Stimulated activated CD4-positive, alpha-beta T cell treated with anti-CD3 and anti-CD28 coated beads, Interleukin-1b, Interleukin-23, amount 100 ng/mL, for 1 hour (primary cell): ENCODE measurements at places on chromosomes 1 and 21.

DNA sequence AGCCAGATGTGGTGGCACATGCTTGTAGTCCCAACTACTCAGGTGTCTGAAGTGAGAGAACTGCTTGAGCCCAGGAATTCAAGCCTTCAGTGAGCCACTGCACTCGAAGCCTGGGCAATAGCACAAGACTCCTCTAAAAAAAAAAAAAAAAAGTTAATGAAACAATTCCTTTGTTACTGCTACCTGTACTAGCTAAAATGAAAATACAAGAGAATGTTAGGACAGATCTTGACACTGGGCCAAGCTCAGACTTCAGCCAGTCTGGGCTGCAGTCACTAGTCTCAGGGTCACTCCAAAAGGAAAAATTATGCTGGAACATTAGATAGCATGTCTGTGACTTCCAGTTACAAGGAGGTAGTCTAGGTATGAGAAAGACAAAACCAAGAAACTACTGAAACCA, 56.5 kb downstream of the TRIM33 start:
- DNase-seq = no peak

- DNase-seq = no peak
Measured at GRCh38 chr1:177206831-177207355, 36.1 kb downstream of the BRINP2 start.

DNA sequence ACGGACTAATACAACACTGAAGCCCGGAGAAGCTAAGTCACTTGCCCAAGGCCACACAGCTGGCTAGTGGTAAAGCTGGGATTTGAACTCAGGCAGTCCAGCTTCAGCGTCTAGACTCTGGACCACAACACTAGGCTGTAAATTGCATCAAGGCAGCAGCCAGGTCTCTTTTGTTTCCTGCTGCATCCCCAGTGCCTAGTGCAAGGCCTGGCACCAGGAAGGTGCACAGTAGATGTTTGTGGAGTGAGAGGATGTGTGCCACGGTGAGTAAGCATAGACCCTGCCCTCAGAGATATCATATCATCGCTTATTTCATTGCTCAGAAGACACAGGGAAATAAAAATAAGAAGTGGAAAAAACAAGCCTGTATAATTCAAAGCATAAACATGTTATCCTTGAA, 40.9 kb downstream of the IGSF21 start:
- DNase-seq = no peak

GRCh38 chr1:221308534-221309511, 429.6 kb downstream of the HLX start:
- DNase-seq = no peak

GRCh38 chr1:86481966-86482365, 13.2 kb downstream of the CLCA1 start:
- no peak for DNase-seq

GRCh38 chr1:151196292-151196800, 2.0 kb upstream of the PIP5K1A start:
- no peak for DNase-seq

DNA sequence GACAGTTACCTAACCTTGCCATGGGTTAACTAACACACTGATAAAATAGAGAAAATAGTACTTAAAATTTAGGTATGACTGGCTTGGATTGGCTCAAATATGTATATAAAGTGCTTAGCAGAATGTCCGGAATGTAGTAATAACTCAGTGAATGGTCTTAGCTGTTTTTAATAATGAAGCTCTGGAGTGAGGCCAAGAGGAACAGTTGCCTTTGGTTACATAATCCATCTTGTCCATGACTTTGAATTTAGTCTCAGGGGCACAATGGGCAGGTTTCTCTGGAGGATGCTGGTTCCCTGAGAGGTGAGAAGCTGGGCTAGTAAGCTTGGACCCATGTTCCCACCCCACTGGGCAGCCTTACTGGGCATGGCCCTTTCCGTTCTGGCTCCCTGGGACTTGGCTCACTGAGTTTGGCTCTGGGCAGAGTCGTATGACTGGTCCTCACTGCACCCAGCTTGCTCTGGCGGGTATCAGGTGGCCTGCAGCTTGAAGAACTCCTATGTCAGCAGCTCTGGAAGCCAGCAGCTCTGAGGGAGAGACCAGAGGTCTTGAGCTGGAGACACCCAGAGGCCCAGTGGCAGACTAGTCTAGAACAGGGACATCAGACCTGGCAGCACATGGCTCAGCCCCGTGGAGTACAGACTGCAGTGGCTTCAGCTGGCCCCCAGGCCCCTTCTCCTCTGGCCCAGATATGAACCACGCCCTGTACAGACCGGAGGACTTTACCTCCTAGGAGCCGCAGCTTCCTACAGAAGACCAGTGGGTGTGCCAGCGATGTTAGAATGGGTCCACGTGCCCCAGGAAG, 40.4 kb downstream of the TENT5C start:
- no peak for DNase-seq

- no peak for DNase-seq
Measured at GRCh38 chr1:217273866-217274265, 357.0 kb downstream of the GPATCH2 start.

DNA sequence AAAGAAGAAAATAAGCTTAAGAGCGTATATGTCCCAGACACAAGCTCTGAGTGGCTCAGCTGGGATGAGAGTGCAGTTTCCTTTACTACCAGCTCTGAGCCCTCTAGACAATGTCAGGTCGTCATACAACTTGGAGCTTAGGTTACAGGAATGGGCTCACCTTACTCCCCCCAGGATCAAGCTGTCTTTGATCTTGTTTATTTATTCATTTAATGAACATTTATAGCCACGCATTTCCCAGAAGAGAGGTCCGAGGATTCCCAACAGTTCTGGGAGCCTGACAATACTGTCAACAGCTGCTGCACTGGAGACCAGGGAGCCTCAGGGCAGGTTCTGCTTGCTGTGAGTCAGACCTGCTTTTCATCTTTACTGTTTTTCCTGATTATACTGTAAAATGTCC, 378.9 kb downstream of the PLPP3 start:
- DNase-seq = no peak

DNA sequence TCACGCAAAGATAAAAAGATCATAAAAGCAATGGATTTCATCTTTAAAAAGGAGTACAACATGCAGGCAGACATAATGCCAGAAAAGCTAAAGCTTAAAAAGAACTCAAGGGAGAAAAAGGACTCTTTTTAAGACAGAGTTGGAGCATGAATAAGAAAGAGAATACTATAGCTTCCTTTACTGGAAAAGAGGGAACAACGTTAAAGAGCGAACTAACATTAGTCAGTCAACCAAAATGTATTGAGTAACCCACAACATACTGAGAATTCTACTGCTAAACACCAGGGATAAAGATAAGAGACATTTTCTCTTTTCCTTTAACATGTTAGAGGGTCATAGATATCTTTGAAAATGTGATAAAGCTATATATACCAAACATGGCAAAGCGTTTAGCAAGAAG, 182.0 kb downstream of the DUSP10 start:
- DNase-seq = no peak
